ENCODE measurements at places on chromosomes 3 and 15. TPM values are rescaled to one million over a fixed set of nuclear protein-coding genes. Genes with fewer than 3 reads are reported as not detected.
A peak's percentile ranks its signal among the peaks of the same experiment; 100 is the strongest.

GRCh38 chr3:57646723-57647122, 46.2 kb downstream of the DENND6A start:
- DNase-seq = peak; percentile 89
- H3K4me3 ChIP-seq = no peak overlapping the region
- no peaks in the 10 kb centered on the region for H3K4me1 ChIP-seq
- H3K27me3 ChIP-seq = no peaks in the 10 kb centered on the region

DNA sequence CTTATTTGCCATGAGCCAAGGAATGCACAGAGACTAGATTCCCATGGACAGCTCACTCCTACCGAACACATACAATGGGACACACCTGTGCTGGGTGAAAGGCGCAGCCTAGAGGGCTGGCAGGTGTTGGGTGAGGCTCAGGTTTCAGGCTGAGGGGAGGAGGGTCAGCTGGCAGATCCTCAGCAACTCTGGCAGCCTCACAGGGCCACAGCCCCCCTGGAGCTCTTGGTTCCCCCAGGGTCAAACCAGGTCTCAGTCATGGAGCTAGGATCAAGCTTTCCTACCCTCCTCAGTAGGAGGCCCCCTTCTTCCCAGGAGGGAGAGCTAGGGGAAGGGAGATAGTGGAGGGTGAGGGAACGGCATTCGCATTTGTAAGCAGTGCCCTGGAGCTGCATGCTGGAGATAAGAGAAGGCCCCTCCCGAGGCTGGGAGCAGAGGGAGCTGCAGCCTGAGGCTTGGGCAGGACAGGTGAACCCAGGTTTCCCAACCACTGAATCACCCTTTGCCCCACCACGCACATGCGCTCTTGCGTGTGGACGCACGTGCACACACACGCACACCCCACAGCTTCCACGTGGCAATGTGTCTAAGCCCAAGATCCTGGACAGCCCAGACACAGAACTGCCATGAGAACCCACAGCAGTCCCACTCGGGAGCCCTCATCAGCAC, 26.3 kb upstream of the TFRC start:
- DNase-seq = no peak
- no peaks in the 10 kb centered on the region for H3K36me3 ChIP-seq
- H3K27ac ChIP-seq = no peak overlapping the region
- H3K4me1 ChIP-seq = no peaks in the 10 kb centered on the region
- H3K4me3 ChIP-seq = no peak overlapping the region
- no peaks in the 10 kb centered on the region for H3K27me3 ChIP-seq

GRCh38 chr3:106485217-106485616, 616.4 kb upstream of the CBLB start:
- H3K27me3 ChIP-seq = no peaks in the 10 kb centered on the region
- H3K27ac ChIP-seq = no peak overlapping the region
- DNase-seq = no peak

PFKFB4 gene
- 12.3 TPM for total RNA-seq

SHC4 gene
- 1.5 TPM for total RNA-seq

GRCh38 chr15:58139276-58139988, 1.3 kb downstream of the AQP9 start:
- no peaks in the 10 kb centered on the region for H3K4me1 ChIP-seq
- H3K4me3 ChIP-seq = no peak overlapping the region
- no peaks in the 10 kb centered on the region for H3K36me3 ChIP-seq
- H3K27ac ChIP-seq = no peak overlapping the region
- no peak for DNase-seq

HRG gene
- total RNA-seq = not detected

CALML4 gene
- total RNA-seq = 2.2 TPM

USP50 gene
- 1.1 TPM for total RNA-seq

DNA sequence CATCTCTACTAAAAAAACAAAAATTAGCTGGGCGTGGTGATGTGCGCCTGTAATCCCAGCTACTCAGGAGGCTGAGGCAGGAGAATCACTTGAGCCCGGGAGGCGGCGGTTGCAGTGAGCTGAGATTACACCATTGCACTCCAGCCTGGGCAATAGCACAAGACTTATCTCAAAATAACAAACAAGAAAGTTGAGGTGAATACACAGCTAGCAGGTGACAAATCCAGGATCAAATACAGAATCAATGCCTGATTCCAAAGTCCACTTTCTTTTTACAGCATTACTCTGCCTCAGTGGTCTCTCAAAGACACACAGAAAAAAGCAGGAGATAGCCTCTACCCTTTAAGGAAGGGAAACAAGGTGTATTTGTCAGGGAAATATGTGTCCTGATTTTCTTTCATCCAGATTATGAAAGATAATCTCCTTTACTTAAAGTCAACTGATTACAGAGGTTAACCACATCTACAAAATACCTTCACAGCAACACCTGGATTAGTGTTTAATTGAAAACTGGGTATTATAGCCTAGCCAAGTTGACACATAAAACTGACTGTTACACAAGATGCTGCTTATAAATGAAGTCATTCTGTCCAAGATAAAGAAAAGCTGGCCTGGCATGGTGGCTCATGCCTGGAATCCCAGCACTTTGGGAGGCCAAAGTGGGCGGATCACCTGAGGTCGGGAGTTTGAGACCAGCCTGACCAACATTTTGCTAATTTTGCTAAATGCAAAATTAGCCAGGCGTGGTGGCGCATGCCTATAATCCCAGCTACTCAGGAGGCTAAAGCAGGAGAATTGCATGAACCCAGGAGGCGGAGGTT, 4.0 kb upstream of the SLC25A38 start:
- no peaks in the 10 kb centered on the region for H3K27me3 ChIP-seq
- no peaks in the 10 kb centered on the region for H3K36me3 ChIP-seq
- DNase-seq = no peak
- no peak overlapping the region for H3K4me3 ChIP-seq
- peaks cover 5% of the 10 kb centered on the region for H3K4me1 ChIP-seq

SLC24A5 gene
- not detected for total RNA-seq

DNA sequence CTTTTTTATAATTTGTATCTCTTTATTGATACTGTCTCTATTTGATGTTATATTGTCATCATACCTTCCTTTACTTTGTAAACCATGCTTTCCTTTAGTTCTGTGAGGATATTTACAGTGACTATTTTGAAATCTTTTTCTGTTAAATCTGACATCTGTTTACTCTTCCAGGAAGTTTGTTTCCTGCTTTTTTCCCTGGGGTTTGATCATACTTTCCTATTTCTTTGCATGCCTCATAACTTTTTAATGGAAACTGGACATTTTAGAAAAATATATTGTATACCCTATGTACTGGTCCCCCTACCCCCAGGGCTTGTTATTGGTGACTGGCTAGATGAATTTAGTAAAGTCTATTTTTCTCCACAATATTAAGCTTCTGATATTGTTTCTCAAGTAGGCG, 115.1 kb downstream of the C3orf70 start:
- H3K4me3 ChIP-seq = no peak overlapping the region
- H3K4me1 ChIP-seq = no peaks in the 10 kb centered on the region
- H3K36me3 ChIP-seq = no peaks in the 10 kb centered on the region
- no peaks in the 10 kb centered on the region for H3K27me3 ChIP-seq
- no peak overlapping the region for H3K27ac ChIP-seq

DNA sequence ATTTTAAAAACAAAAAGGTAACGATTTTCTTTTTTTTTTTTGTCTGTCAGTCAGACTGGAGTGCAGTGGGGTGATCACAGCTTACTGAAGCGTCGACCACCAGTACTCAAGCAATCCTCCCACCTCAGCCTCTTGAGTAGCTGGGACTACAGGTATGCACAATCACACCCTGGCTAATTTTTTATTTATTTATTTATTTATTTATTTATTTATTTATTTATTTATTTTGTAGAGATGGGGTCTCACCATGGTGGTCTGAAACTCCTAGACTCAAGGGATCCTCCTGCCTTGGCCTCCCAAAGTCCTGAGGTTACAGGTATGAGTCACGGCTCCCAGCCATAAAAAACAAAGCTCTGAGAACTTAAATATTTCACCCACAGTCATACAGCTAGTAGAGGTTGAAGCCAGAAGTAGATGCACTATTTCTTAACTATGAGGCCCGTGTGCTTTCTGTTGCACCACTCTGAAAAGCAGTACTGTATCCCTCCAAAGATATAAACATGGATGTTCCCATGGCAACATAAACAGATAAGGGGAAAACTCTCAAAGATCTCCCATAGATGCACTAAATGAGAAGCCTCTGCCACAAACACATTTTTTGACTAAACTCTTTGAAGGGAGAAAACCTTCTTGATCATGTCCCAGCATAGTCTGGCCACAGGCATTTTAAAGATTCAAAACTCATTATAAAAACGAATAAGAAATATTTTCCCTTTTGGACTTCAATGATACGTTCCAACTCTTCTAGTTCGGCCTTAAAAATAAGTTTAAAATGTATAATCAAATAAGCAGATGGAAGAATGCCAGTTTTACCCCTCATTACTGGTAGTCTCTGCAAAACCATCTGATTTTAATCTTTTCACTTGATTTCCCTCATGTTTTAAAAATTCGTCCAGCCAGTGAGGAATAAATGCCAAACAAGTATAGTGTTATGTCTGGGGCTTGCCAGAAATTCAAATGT, 162.3 kb upstream of the ARHGEF26 start:
- no peaks in the 10 kb centered on the region for H3K27me3 ChIP-seq
- no peaks in the 10 kb centered on the region for H3K36me3 ChIP-seq
- H3K4me1 ChIP-seq = no peaks in the 10 kb centered on the region
- DNase-seq = no peak
- no peak overlapping the region for H3K27ac ChIP-seq
- H3K4me3 ChIP-seq = no peak overlapping the region

GRCh38 chr15:52103217-52104207, 9.1 kb downstream of the BCL2L10 start:
- H3K4me1 ChIP-seq = peaks cover 20% of the 10 kb centered on the region
- H3K27ac ChIP-seq = peak overlapping the region; percentile 80
- H3K36me3 ChIP-seq = no peaks in the 10 kb centered on the region
- DNase-seq = peak; percentile 91

DNA sequence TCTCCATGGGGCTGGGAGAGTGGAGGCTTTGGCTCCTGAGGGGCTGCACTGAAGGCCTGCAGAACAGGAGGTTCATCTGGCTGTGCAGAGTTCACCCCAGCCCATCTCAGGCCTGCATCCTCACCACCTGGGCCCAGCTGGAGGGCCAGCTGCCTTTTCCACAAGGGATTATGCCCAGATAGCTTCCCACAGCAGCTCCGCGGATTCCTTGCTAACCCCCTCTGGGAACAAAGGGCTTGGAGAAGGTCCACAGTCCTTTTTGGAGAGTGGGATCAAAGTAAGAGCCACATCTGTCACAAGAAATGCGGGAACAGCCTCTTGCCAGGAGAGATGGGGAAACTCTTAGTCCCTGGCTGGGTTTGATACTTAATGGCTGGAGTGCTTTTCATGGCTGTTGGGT, 164.7 kb upstream of the RGMA start:
- no peaks in the 10 kb centered on the region for H3K27me3 ChIP-seq
- H3K4me1 ChIP-seq = no peaks in the 10 kb centered on the region
- no peak overlapping the region for H3K27ac ChIP-seq
- no peak overlapping the region for H3K4me3 ChIP-seq
